ENCODE measurements at places on chromosomes 13 and 19.

DNA sequence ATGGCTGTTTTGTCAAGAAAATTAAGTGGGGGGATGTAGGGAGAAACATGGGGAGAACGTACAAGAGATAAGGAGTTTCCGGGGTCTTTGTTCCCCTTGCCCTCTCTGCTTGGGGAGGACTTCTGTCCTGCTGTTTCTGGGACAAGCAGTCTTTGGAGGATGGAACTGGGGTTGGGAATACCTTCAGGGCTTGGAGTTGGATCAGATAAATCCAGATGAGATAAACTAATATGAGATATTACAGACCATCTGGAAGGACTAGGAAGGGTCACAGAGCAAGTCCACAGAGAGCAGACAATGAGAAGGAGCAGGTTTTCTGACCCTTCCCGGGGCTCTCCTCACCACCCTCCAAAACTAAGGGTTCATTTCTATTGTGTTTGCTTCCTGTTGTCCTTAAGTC is 237.5 kb downstream of the TSHZ3 start:
- no peak for DNase-seq

DNA sequence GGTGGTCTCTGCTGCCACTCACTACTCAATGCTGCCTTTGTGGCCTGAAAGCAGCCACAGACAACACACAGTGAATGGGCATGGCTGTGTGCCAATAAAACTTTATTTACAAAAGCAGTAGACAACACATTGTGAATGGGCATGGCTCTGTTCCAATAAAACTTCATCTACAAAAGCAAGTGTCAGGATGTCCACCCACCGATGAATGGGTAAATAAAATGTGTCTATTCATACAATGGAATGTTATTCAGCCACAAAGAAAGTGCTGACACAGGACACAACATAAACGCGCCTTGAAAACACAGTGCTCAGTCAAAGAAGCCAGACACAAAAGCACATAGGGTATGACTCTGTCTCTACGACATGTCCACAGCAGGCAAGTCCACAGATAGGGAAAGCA is 20.1 kb downstream of the ZSCAN5A start:
- no peak for DNase-seq

DNA sequence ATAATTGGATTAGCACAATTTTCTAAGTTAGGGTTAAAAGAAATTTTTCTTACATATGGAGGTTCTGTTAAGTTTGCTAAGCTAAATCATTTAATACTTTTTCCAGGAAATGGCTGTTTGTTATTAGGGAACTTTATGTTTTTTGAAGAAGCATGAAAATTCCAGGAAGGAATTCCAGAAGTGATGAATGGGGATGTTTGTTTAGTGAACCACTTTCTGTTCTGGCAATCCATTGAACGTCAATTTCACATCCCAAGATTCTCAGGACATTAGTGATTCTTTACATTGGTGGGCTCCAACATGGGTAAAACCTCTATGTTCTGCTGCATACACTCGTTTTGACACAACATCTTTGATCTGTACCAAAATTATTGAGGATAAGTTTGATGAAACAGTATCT is 534.4 kb downstream of the IRS2 start:
- DNase-seq = no peak

- no peak for DNase-seq
Observed at GRCh38 chr19:4500841-4501591, 17.3 kb downstream of the PLIN4 start.
